ENCODE measurements at places on chromosomes 6 and 20.

- no peak for DNase-seq
These were observed 76.9 kb downstream of the TXNDC5 start for GRCh38 chr6:7833751-7834070.

DNA sequence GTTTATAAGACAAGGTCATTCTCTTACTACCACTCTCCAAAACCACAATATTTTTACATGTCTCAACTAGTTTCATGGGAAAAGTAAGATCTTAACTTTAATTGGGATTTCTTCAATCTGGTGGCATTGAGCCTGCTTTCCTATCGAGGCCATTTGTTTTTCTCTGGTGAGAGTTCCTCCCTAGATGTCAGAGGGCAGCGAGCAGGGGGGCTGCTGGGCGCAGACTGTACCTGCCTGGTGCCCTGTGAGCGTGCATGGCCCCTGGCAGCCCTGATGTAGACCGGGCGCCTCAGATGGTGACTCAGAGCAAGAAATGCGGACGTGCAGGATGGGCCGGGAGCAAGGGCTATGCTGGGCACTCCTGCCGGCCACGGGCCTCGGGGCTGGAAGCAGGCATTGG, 27.2 kb downstream of the ERMARD start:
- no peak for DNase-seq

DNA sequence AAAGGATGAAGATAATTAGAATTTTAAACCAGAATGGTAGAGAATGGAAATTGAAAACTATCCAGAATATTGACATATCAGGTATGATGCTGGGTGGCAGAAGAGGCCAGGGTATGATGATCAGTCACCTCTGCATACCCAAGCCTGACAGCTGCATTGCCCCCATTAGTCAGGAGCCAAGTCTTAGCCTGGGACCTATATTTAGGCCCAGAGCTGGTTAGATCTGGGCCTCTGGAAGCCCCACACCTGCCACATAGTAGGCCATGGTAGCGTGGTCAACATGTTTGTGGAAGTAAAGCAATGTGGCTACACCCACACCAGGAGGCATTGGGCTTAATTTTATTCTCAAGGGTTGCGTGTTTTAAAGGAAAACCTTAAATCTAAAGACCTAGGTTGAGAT, 32.1 kb upstream of the CALHM6 start:
- no peak for DNase-seq

DNA sequence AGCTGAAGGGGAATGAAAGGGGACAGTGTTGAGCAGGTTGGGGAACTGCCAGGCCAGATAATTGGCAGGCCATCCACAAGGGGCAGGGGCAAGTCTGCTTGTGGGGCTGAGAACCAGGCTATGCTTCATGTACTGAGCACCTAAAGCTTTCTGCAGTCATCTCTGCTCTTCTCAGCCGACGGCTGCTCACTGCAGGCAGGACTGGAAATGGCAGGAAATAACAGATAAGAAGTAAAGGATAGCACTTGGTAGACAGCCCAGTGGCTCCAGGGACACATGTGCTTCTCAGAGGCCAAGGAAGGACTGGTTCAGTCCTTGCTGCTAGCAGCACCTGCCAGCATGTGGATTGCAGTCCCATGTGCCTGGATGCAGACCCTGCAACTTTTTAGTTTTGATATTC, 89.8 kb downstream of the CD164 start:
- no peak for DNase-seq

- DNase-seq: peak; percentile 65
These were observed 20.3 kb downstream of the TTBK1 start for GRCh38 chr6:43263314-43264178.

DNA sequence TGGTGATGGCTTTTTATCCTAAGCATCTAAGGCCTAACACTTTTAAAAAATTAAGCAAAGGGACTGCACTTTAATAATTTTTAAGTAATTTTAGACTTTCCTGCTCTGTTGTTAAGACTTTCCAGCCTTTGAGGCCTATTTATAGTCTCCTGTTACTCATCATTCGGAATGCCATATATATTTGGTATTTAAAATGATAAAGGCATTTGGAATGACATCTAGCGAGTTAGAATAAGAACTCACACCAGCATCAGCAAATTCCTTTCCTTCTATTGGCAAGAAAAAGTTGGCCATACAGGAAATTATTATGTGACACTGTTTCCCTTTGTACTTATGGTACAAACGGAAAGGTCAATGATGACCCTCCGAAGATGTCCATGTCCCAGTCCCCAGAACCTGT, 88.1 kb upstream of the STMND1 start:
- DNase-seq: no peak

DNA sequence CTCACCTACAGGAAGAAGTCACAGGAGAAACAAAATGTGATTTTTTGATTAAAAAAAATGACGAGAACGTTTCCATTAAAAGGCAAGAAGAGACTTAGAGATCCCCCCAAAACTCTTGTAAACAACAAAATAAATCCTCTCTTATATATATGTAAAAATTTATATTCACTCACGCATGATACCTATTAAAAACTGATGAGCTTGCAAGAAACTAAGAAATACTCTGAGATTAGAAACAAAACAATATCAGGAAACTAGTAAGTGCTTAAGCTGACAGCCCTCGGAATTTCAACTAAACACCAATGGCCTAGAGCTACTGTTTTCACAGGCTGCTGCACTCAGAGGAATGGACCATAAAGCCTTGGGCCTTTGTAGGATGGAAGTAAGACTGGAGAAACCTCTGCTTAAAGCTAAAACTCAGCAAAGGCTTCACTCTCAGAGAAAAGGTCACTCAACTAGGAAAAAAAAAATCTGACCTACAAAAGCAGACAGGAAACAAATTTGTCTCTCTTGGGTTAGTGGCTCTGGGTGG, 63.0 kb downstream of the MAP3K7 start:
- no peak for DNase-seq
